ENCODE measurements at places on chromosomes 4 and X.

DNA sequence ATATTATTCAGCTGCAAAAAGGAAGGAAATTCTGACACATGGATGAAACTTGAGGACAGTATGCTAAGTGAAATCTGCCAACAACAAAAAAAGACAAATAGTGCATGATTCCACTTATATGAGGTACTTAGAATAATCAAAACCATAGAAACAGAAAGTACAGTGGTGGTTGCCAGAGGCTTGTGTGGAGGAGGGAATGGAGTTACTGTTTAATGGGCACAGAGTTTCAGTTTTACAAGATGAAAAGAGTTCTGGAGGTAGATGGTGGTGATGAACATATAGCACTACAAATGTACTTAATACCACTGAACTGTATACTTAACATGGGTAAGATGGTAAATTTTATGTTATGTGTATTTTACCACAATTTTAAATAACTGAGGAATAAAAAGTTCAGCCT lies 212.0 kb upstream of the KLF3 start:
- no peak for DNase-seq

GRCh38 chr4:88697141-88697540 lies 488 bp downstream of the NAP1L5 start:
- no peak for DNase-seq

DNA sequence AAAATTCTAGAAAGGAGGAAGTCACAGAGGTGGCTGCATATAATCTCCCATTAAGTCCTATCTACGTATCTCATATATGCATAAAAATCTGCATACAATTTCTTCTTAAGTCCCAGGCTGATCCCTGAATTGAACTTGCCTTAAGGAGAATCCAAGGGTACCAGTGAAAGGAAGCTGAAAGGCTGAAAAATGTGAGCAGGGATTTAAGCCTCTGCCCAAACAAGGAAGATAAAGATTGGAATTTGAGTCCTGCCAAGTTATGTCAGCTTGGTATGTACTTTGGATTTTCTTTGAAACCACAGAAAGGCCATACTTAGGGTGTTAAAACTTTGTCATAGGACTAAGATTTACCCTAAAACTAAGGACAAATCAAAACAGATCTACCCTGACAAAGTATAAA lies 26.5 kb upstream of the GEMIN8 start:
- DNase-seq, result no peak

- no peak for DNase-seq
These were observed 6.5 kb downstream of the PPP2R2C start for GRCh38 chr4:6465955-6466354.

DNA sequence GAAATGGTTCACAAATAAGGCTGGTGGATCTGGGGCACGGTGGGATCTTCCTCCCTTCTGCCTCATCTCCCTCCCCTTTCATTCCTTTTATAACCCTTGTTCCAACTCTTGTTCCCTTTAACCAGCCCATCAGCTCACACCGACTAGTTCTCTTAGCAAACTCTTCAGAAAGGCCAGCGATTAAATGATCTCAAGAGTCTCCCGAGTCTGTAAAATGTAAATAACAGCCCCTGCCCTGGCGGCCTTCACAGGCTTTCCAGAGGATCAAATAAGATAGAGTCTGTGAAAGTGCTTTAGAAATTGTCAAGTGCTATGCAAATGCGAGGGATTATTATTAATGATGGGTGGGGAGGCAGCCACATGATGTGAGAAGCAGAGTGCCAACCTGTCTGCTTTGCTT lies 27.1 kb downstream of the TSC22D3 start:
- no peak for DNase-seq

DNA sequence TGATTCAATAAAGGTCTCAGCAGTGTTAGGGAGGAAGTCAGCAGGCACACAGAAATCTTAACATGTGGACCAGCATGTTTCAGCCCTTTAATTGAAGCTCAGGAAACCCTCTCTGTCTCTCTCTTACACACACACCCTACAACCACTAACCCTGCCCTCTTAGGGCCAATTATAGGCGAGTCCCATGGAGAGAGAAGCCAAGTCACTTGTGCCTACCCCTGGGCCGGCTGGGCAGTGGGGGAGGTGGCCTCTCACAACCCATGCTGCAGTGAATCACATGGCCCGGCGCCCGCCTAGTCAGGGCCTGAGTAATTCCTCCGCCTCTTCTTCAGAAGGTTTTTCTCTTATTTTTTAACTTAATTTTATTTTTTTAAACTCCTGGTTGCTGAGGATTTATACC lies 3.7 kb downstream of the FGD1 start:
- no peak for DNase-seq

GRCh38 chrX:150690126-150690525 lies 3.1 kb upstream of the MTMR1 start:
- no peak for DNase-seq

DNA sequence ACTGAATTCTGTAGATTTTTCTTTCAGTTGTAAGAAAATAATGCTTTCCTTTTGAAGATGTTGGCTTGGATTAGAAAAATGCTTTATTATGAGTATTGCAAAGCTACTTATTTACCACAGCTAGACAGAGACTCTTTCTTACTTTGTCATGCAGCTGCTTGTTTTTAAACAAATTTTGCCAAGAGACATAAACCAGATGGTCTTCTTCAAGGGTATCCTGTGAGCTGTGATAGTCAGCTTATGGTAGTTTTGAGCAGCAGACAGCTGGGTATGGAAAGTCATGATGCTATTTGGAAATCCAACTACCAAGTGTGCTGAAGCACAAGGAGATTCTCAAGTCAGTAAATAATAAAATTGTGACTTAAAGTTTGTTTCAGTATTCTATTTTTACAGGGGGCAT lies 941.5 kb downstream of the DMD start:
- DNase-seq, result no peak

- DNase-seq, result no peak
These were observed 16.3 kb upstream of the MAML3 start for GRCh38 chr4:140170299-140170698.

GRCh38 chr4:73860181-73860580 lies 7.1 kb downstream of the PF4V1 start:
- no peak for DNase-seq

- DNase-seq, result no peak
These were observed 88.4 kb downstream of the LRP2BP start for GRCh38 chr4:185307136-185307950.

DNA sequence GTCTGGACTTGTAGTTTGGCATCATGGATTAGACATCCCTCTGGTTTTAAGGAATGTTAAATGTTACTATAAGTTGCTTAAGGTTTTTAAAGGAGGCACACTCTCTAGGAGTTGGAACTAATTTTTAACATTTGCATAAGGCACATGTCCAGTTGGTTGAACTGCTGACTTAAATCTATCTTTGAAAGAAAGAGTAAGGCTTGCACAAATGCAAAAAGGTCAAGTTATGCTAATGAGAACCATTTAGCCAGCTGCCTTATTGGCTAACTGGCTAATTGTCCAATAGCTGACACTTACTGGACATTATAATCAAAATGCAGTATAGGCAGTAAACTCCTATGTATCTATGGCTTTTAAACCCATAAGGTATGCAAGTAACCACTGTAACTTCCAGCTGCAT lies 206.1 kb upstream of the TTC29 start:
- DNase-seq, result no peak

- no peak for DNase-seq
These were observed 521.4 kb downstream of the RPA4 start for GRCh38 chrX:97405031-97405660.

DNA sequence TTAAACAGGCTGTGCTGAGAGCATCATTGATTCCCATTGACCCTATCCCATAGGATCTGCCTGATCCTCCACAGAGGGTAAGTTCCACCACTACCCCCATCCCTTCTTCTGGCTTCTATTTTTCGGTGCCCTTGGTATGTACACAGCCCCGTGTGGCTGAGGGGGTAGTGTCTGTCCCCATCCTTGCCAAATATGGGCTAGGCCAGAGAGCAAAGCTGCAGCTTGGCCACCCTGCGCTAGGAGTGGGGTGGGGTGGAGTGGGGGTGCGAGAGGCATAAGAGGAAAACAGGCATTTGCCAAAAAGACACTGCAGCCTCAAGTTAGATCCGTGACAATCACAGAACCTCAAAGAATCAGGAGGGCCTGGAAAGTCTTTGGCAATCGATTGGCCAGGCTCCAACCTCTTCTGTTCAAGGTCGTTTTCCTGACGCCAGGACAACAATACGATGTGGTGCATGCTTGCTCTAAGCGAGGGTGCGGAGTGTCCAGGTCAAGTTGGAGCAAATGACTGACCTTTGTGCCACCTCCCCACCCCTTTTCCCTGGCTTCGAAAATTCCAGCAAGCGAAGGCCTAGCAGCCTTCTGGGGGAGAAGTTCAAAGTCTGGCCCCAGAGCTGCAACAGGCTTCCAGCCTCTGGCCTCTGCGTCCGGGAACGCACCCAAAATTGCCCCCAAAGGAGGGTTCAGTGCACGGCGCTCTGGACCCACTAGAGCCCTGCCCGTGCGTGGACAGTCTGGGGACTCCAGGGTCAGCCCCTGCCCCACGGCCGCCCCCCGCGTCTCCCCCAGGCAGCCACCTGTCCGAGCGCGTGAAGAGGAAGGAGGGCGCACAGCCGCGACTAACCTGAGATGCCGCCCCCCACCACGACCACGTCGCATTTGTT lies 598 bp downstream of the MAOB start:
- no peak for DNase-seq
